Upper lobe of right lung (tissue), 1 donor: ENCODE measurements at places on chromosomes 5 and 9.

DNA sequence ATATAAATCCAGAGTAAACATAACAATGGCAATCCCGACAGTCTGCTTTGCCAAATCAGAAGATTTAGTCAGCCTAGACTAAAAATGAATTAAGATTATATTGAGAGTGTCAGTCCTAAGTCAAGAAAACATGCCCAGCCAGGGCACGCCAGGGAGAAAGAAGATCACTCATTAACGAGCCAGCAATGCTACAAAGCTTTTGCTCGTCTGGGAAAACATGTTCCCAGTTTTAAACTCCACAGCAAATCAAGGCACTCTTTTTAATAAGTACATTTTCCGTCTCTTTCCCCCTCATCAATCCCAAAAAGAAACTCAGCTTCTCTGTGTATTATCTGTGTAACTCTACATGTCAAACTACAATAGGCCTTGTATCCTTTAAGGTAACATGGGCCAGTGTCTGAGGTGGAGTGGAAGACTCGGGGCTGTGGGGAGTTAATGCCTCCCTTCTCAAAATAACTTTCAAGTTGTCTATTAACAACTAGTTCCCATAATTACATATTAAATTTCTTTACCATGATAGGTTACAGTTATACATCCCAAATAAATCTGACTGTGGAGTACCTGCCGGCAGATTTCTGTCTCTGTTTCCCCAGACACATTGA is 40.9 kb downstream of the NFIB start:
- H3K27ac ChIP-seq = no peak overlapping the region
- H3K36me3 ChIP-seq = no peaks in the 10 kb centered on the region
- no peak overlapping the region for H3K4me3 ChIP-seq

GRCh38 chr9:114409103-114409780 is 21.5 kb upstream of the AKNA start:
- DNase-seq = no peak
- H3K27ac ChIP-seq = no peak overlapping the region
- no peaks in the 10 kb centered on the region for H3K4me1 ChIP-seq
- no peaks in the 10 kb centered on the region for H3K27me3 ChIP-seq

- no peak overlapping the region for H3K27ac ChIP-seq
- DNase-seq = no peak
- H3K27me3 ChIP-seq = peaks cover 5% of the 10 kb centered on the region
- H3K36me3 ChIP-seq = no peaks in the 10 kb centered on the region
- H3K4me3 ChIP-seq = no peak overlapping the region
These were observed 80.2 kb upstream of the DMRT1 start for GRCh38 chr9:761176-761792.

DNA sequence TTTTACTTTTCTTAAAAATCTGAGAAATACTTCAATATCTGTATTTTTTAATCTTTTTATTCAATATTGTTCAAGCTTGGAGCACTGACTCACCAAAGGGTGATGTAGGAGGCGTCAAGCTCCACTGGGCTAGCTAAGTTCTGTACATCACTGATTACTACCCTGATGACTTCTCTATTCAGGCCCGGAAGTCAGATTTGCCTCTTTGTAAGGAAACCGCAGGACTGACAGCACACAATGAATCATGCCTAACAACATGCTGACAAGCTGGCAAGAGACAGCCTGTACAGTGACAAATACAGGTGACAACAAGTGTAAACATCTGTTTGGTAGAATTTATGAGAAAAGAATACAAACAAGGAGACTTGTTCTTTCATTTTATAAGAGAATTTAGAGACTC is 627.9 kb upstream of the RORB start:
- no peaks in the 10 kb centered on the region for H3K36me3 ChIP-seq
- no peak overlapping the region for H3K27ac ChIP-seq
- H3K4me3 ChIP-seq = no peak overlapping the region
- no peaks in the 10 kb centered on the region for H3K27me3 ChIP-seq

- DNase-seq = no peak
- no peaks in the 10 kb centered on the region for H3K36me3 ChIP-seq
- H3K4me1 ChIP-seq = no peaks in the 10 kb centered on the region
- H3K4me3 ChIP-seq = no peak overlapping the region
These were observed 522.9 kb upstream of the DAB2 start for GRCh38 chr5:39947657-39948056.

GRCh38 chr5:138910546-138911185 is 35.5 kb upstream of the LRRTM2 start:
- H3K4me1 ChIP-seq = no peaks in the 10 kb centered on the region
- no peak overlapping the region for H3K4me3 ChIP-seq
- no peak for DNase-seq
- H3K36me3 ChIP-seq = peaks cover 25% of the 10 kb centered on the region
- H3K27me3 ChIP-seq = no peaks in the 10 kb centered on the region

- H3K27ac ChIP-seq = no peak overlapping the region
- no peaks in the 10 kb centered on the region for H3K27me3 ChIP-seq
- H3K36me3 ChIP-seq = no peaks in the 10 kb centered on the region
- no peak for DNase-seq
- H3K4me3 ChIP-seq = no peak overlapping the region
These were observed 66.3 kb upstream of the IL33 start for GRCh38 chr9:6149315-6149714.

- no peak for DNase-seq
- H3K27me3 ChIP-seq = no peaks in the 10 kb centered on the region
- H3K36me3 ChIP-seq = no peaks in the 10 kb centered on the region
- H3K4me3 ChIP-seq = no peak overlapping the region
These were observed 66.8 kb upstream of the SMC2 start for GRCh38 chr9:104027295-104027694.

DNA sequence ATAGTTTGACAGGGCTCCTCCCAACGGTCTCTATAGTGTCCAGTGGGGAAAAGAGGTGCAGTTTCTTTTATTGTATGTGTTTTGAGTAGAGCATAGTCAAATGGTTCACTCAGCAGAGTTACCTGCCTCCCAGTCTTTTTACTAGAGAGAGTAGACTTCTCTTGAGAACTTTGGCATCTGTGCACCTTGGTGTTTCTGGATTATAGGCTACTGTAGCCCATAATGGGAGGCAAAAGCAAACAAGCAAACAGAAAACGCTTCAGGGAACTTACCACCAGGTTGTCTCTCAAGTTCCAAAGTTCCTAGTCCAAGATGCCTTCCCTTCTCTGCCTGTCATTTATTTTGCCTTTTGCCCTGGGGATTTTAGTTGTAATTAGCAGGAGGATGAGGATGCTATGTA is 26.2 kb downstream of the INVS start:
- no peak overlapping the region for H3K27ac ChIP-seq
- DNase-seq = no peak
- peaks cover 14% of the 10 kb centered on the region for H3K36me3 ChIP-seq
- H3K4me1 ChIP-seq = no peaks in the 10 kb centered on the region
- no peak overlapping the region for H3K4me3 ChIP-seq

GRCh38 chr5:56656846-56657726 is 158.3 kb upstream of the MAP3K1 start:
- no peak overlapping the region for H3K27ac ChIP-seq
- no peaks in the 10 kb centered on the region for H3K36me3 ChIP-seq
- H3K27me3 ChIP-seq = no peaks in the 10 kb centered on the region
- no peak overlapping the region for H3K4me3 ChIP-seq
- DNase-seq = no peak
- H3K4me1 ChIP-seq = no peaks in the 10 kb centered on the region

DNA sequence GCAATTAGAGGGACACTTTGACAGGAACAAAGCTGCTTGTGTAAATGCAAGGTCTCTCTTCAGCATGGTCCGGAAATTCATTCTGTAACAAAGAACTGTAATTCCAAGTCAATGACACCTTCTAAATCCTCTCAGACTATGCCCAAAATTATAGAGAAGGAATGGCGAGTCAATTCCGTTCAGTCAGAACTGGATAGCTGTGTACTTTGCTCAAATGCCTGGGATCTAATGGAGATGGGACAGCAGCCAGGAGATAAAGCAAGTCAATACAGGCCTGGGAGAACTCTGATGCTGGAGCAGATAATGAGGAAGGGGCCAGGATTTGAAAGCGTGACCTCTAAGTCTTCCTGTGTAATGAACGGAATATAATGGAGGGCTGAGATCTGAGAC is 96.4 kb upstream of the SPRY4 start:
- H3K27me3 ChIP-seq = no peaks in the 10 kb centered on the region
- no peak for DNase-seq
- no peak overlapping the region for H3K4me3 ChIP-seq
- peaks cover 3% of the 10 kb centered on the region for H3K4me1 ChIP-seq
- H3K27ac ChIP-seq = no peak overlapping the region
- H3K36me3 ChIP-seq = no peaks in the 10 kb centered on the region

DNA sequence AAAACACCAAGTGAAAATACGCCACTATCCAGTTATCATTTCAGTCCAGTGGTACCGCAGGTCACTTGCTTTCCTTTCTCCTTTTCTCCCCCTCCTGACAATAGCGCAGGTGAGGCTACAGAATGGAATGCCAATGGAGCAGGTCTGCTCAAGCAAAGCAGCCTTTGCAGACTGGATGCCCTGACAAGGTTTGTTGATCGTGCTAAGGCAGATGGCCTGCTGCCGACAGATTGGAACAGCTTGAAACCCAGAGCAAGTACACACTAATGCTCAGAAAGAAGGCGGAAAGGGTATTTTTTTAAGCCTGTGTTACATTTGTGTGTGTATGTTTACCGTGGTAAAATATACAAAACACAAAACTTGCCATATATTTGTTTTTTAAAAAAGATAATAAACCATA is 19.4 kb downstream of the SPACA9 start:
- H3K27me3 ChIP-seq = no peaks in the 10 kb centered on the region
- no peak for DNase-seq
- H3K27ac ChIP-seq = no peak overlapping the region

DNA sequence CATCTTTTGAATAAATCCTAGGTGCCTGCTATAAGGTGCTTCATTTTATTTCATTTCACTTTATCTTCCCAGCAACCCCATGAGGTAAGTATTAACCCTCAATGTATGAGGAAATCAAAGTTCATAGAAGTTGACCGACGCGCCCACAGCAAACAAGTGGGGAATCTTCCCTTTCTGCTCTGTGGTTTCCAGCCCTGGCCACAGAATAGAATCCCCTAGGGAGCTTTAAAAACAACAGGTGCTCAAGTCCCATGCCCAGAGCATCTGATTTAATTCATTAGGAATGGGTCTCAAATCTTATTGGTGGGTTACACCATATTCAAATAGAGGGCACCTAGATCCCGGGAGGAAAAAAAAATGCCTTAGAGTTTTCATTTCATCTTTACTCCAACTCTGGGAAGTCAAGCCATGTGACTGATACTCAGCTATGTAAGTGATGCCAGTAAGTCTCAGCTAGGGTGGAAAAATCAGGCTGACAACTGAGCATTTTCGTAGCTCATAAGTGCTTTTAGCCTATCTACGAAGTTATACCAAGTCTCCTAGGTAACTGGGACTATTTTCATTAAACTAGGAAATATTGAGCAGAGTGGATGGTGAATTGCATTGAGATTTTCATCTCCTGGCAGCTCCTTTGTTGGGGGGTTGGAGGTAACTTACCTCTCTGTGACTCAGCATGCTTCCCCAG is 353.4 kb upstream of the SLC30A5 start:
- no peak for DNase-seq
- no peak overlapping the region for H3K27ac ChIP-seq
- no peaks in the 10 kb centered on the region for H3K36me3 ChIP-seq
- H3K4me3 ChIP-seq = no peak overlapping the region

DNA sequence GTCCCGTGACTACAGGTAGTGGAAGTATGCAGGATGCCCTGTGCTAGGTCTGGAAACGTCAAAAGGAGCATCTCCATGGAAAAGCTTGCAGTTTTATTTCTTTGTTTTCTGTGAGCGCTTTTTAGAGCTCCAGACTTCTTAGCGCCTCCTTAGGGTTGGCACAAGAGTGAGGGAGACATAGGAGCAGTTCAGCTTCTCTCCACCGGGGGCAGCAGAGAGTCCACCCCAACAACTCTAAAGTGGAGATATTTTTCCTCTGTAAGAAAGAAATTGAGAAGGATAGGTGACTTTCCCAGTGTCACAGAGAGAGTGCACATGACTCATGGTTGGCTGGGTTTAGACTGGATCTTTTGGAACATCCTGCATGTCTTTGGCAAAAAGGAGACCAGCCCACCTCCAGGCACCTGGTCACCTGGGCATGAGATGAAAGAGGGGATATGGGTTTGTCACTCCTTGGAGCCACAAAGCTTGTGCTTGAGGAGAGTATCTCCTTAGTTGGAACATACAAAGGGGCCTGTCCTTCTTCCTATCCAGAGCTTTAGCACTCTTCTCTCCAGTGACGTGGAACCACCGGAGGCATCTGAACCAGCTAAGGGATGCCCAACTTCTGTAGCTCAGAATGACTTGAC is 637.7 kb downstream of the SEMA5A start:
- H3K4me1 ChIP-seq = no peaks in the 10 kb centered on the region
- no peak overlapping the region for H3K27ac ChIP-seq
- H3K36me3 ChIP-seq = no peaks in the 10 kb centered on the region
- no peak for DNase-seq
- H3K4me3 ChIP-seq = no peak overlapping the region
- H3K27me3 ChIP-seq = no peaks in the 10 kb centered on the region

- no peak overlapping the region for H3K27ac ChIP-seq
- no peak for DNase-seq
- H3K4me1 ChIP-seq = no peaks in the 10 kb centered on the region
- H3K4me3 ChIP-seq = no peak overlapping the region
These were observed 146.5 kb downstream of the NSG2 start for GRCh38 chr5:174191850-174192655.

GRCh38 chr5:127934791-127935256 is 148.7 kb upstream of the SLC12A2 start:
- H3K27me3 ChIP-seq = no peaks in the 10 kb centered on the region
- no peaks in the 10 kb centered on the region for H3K36me3 ChIP-seq

DNA sequence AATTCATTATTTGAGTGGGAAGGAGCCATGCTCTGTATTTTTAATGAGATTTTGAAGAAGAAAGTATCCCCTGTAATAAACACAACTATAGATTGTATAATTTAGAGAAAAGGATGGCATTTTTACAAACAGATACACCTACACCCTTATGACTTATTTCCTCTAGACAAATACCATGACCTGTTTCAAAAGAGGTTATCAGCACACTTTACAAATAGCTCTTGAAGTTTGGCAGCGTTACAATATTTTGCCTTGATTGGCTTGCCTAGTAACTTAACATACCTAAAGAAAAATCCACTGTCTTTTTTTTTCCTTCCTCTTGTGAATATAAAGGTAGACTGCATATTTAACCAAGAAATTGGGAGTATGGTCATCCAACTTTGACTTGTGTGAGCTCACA is 28.5 kb upstream of the CETN3 start:
- peaks cover 4% of the 10 kb centered on the region for H3K4me1 ChIP-seq
- H3K27me3 ChIP-seq = no peaks in the 10 kb centered on the region
- no peaks in the 10 kb centered on the region for H3K36me3 ChIP-seq
- no peak overlapping the region for H3K4me3 ChIP-seq

GRCh38 chr5:33611877-33612276 is 171.1 kb downstream of the TARS1 start:
- no peaks in the 10 kb centered on the region for H3K36me3 ChIP-seq
- no peak overlapping the region for H3K4me3 ChIP-seq
- H3K27me3 ChIP-seq = no peaks in the 10 kb centered on the region
- H3K4me1 ChIP-seq = no peaks in the 10 kb centered on the region
- H3K27ac ChIP-seq = no peak overlapping the region
- no peak for DNase-seq
